Spinal cord (tissue), 10 donors: ENCODE measurements at places on chromosomes 11 and 22.

DNA sequence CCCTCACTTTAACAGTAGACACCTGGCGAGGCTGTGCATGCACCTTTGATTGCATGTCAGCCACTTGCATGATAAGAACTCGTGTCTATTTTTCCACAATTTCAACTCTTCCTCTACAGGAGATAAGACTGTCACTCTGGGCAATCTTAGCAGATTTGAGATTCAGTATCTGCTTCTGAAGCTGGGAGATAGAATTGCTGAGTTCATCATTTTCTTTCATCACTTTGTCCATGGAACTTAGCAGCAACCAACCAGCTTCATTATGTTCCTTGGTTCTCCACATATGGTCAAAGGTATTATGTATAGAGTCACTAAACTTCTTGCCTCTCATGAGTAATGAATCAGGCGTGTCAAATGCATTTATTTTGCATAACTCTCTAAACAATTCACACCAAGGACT lies 17.1 kb downstream of the MTNR1B start:
- no peak for DNase-seq

- no peak for DNase-seq
Measured at GRCh38 chr11:102241026-102241425, 76.3 kb upstream of the BIRC3 start.

DNA sequence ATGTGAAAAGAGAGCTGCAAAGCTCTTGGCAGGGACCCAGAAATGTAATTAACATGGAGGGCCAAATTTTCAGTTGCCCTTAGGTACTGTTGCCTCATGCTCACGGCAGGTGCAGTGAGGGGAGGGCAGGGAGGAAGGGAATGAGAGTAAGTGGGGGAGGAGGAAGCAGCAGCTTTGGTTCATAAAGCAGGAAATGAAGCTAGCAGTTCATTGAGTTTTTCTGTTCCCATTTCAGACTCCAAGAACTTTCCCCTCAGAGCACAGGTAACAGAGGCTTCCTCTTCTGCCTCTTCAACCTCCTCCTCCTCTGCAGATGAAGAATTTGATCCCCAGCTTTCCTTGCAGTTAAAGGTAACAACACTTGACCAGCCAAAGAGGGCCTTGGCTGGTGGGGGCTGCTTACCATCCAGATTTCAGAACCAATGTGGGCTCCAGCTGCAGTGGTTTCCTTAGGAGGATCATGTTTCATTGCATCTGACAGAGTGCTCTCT lies 57.9 kb upstream of the PARVA start:
- DNase-seq, result peak; percentile 88

DNA sequence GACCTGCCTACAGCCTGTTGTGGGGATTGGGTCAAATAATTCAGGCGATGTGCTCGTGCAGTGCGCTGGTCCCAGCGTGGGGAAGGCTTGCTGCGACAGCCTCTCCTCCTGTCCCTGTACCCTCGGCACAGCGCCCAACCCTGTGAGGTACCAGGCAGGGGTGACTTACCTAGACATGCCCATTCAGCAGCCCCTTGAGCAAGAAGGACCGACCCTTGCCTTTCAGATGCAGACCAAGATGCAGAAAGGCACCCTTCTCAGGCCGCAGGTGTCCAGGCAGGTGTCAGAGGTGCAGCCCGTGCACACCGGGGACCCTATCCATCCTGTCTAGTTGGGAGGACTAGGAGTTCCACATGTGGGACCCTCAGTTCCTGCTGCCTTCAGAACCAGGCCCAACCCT lies 102.7 kb downstream of the BCR start:
- DNase-seq, result no peak

DNA sequence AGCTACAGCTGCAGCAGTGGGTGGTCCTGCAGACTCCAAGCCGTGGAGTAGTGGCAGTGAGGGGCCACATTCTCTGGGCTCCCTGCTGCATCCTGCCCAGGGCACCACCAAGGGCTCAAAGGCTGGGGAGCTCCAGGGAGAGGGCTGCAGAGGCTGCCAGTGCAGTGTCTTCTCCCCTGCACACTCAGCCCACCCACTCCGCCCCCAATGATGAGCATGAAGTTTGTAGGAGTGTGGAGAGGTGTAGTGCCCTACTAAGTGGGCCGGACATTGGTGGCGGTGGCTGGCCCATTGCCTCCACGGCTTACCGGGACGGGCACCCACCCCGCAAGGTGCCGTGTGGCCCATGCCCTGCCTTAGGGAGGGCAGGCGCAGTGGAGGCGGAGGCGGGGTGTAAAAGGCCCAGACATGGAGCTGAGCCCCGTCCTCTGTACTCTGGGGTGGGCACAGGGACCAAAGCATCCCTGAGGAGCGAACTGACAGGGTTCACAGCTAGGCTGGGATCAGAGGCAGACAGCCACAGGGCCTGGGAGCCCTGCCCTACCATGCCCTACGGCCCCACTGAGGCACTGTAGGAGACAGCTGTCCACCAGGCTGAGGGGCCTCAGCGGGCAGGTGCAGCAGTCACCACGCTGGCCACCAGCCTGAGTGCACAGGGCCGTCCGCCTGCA lies 18.9 kb downstream of the ARVCF start:
- no peak for DNase-seq

GRCh38 chr22:50708996-50709395 lies 29.0 kb upstream of the ACR start:
- no peak for DNase-seq

DNA sequence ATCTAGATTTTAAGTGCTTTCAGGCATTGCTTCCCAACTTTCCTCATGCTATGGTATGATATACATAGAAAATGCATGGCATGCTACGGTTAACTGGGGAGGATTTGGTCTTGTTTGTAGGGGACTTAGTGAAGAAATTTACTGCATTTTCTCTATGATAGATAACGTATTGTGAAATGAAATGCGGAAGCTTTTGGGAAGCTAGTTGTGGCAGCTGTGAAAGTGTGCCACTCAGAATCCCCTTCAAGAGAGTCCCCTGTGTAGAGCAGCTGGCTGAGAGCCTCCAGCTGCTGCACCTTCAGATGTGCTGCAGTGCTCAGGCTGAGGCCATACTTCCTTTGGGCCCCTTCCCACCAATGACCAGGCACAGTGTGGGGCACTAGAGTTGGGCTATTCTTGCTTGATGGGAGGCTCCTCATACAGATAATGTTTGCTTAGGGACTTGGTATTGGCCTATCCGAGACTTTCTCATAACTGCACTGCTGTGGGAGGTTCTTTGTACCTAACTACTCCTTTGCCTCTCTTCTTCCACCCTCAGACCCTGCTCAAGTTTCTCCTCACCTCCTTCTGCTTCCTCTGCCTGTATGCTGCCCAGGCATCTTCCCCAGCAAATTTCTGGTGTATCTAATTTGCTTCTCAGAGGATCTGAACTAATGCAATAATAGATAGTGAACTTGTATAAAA lies 67.3 kb downstream of the HIPK3 start:
- no peak for DNase-seq

GRCh38 chr11:28981381-28981780 lies 873.2 kb downstream of the METTL15 start:
- DNase-seq, result no peak

DNA sequence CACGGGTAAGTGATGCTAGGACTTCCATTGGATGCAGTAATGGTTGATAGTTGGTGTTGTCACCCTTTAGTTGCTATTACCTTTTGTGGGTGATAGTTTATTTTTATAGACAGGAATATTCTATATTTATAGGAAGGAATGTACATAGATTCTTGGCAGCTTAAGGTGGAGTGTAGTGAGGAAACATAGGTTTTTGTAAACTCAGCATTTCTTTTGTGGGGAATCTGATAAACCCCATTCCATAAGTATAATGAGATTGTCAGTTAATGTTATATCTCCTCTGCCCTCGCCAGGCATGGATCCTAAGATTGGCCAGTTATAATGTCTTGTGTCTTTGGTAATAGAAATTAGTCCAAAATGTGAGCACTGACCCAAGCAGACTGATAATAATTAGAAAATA lies 262.7 kb downstream of the JRKL start:
- DNase-seq, result no peak

- no peak for DNase-seq
Measured at GRCh38 chr22:49011769-49012648, 815.7 kb downstream of the BRD1 start.

DNA sequence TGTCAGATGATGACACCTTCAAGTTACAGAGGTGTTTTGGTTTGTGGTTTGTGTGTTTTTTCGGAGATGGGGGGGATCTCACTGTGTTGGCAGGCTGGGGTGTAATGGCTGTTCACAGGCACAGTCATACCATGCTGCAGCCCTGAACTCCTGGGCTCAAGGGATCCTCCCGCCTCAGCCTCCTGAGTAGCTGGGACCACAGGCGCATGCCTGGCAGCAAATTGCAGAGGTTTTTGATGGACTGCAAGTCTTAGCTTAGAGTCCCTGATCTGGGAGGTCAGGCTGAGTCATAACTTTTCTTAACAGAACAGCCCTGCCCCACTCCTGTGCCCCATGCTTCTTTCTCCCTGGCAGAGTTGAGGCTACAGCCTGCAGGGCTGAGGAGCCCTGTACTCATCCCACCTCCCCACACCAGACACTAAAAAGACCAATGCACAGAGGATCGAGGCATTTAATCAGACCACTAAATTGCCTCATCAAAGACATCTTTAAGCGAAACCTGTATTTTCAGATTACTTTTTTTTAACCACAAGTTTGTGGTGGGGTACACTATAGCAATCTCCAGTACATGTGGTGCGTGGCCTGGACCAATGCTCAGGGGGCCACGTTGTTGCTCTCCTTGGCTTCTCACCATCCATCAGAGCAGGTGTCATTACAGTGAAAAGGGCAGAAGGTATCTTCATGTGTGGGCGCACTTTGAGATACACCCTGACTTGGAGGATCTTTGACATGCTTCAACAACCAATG lies 17.1 kb upstream of the ADORA2A start:
- no peak for DNase-seq

DNA sequence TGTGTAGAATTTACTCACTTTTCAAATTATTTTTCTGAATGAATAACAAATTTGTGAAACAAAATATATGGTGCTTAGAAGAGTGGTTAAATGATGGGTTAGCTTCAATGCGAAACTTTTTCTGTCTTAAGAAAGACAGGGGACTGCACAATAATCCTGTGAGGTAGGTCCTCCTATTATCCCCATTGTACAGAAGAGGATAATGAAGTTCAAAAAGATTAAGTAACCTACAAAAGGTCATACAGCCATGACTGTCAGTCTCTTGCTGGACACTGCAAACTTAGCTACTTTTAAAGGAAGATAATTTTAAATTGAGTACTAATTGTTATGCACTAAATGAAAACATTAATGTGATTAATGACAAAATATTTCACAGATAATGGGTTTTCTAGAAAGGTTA lies 5.0 kb downstream of the OOSP3 start:
- DNase-seq, result no peak
